ENCODE measurements at places on chromosomes 1 and 21.

GRCh38 chr1:197342669-197343068 is 74.6 kb downstream of the CRB1 start:
- no peak for DNase-seq

GRCh38 chr1:17122521-17123164 is 3.4 kb upstream of the PADI2 start:
- no peak for DNase-seq

DNA sequence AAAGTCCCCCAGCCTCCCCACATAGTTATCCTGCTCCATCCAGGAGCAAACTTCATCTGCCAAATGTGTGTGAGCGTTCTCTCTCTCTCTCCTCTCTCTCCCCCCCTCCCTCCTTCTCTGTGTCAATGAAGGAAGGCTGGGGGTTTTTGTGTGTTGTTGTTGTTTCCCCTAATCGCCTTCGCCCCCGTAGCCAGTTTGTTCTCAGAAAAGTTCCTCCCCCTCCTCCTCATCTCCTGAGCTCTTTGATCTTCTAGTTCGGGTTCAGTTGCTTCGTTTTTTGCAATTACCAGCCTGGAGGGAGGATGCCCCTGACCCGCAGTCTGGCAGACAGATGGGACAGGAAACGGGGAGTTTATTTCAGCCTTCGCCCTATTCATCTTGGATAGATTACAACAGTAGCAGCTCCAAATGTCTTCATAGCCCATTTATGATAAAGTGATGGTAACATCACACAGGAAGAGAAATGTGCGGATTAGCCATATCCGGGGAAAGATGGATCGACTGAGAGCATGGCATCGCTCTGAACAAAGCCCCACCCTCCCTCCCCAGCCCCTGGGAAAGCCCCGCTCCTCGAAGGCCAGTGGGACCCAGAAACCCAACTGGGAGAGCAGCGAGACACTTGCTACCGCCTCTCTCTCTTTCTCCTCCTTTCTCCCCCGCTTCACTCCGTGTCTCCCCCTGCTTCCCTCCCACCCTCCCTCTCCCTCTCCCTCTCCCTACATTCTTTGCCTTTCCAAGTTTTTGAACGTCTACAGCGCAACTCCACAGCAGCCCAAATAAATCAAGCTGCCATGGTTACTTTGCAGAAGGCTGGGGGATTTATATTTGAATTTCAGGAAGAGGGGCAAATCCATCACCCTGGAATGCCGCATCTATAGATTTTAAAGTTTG is 139.7 kb upstream of the ARHGEF16 start:
- no peak for DNase-seq

DNA sequence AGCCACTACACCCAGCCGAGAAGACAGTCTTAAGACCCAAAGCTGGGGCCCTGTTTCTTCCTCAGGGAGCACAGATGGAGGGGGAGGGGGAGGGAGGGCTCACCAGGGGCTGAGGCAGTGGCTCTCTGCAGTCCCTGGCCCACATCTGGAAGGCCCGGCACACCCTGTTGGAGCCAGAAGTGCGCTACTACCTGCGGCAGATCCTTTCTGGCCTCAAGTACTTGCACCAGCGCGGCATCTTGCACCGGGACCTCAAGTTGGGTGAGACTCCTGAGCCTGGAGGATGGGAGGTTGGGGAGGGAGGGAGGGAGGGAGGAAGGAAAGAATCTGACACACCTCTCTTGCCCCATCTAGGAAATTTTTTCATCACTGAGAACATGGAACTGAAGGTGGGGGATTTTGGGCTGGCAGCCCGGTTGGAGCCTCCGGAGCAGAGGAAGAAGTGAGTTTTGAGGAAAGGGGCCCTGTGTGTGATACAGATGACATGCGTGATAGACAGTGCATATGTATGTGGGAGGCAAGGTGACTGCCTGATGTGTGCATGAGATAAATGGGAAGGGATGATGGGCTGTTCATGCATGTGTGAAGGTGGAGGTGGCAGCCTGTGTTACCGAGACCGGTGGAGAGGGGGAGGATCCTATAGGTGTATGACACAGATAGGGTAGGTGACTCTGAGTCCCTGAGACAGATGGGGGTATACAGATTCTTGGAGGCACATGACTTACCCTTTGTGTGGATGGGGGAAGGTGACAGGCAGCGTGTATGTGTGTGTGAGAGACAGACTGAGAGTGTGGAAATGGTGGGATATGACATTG is 1.5 kb downstream of the PLK3 start:
- no peak for DNase-seq

- DNase-seq, result no peak
Measured at GRCh38 chr1:170674239-170674638, 10.3 kb downstream of the PRRX1 start.

All from stimulated activated CD4-positive, alpha-beta T cell treated with anti-CD3 and anti-CD28 coated beads, Interleukin-15, amount 100 ng/mL, for 48 hours (primary cell).